ENCODE measurements at places on chromosomes 11 and 22. TPM values are rescaled to one million over a fixed set of nuclear protein-coding genes. Genes with fewer than 3 reads are reported as not detected.

UCP2 gene
- total RNA-seq = 4.3 TPM

PLEKHB1 gene
- not detected for total RNA-seq

AGBL2 gene
- 0.48 TPM for total RNA-seq

BTBD18 gene
- total RNA-seq = under 0.01 TPM

ENTHD1 gene
- not detected for total RNA-seq

MICAL3 gene
- 24.1 TPM for total RNA-seq

SLC6A5 gene
- not detected for total RNA-seq

ADM gene
- total RNA-seq = 799 TPM

PGA5 gene
- total RNA-seq = not detected

CSRP3 gene
- total RNA-seq = not detected

FADS2 gene
- total RNA-seq = 63.5 TPM

RTCB gene
- total RNA-seq = 132 TPM

OR5B2 gene
- not detected for total RNA-seq

MS4A12 gene
- not detected for total RNA-seq

PDE2A gene
- total RNA-seq = 3.8 TPM

APOL5 gene
- not detected for total RNA-seq

CRACR2B gene
- total RNA-seq = 0.43 TPM

LRRC32 gene
- 0.72 TPM for total RNA-seq

UNC93B1 gene
- total RNA-seq = 51.4 TPM

TMA7B gene
- not detected for total RNA-seq

OTOG gene
- total RNA-seq = under 0.01 TPM

SCGB2A2 gene
- total RNA-seq = not detected

ADAMTS8 gene
- total RNA-seq = not detected

ISX gene
- total RNA-seq = not detected

KCNA4 gene
- total RNA-seq = not detected

OR5AL1 gene
- total RNA-seq = not detected

STIM1 gene
- 29.8 TPM for total RNA-seq

NPAS4 gene
- total RNA-seq = not detected

GPHA2 gene
- total RNA-seq = not detected

SCGB1D2 gene
- not detected for total RNA-seq

TRPC6 gene
- not detected for total RNA-seq

C1QTNF6 gene
- total RNA-seq = 4.3 TPM

SYTL2 gene
- total RNA-seq = 11.1 TPM

P2RX3 gene
- not detected for total RNA-seq

DNAJB13 gene
- total RNA-seq = 0.24 TPM

LINC01488 gene
- not detected for total RNA-seq

TSPAN32 gene
- not detected for total RNA-seq

CD3E gene
- total RNA-seq = not detected

P2RY2 gene
- 19.8 TPM for total RNA-seq

PAMR1 gene
- total RNA-seq = 2.6 TPM

FIBIN gene
- total RNA-seq = 4.3 TPM

OR8D4 gene
- not detected for total RNA-seq

DNAJB7 gene
- not detected for total RNA-seq

MFRP gene
- total RNA-seq = not detected

CECR2 gene
- total RNA-seq = under 0.01 TPM

All from tracheal epithelial cell (primary cell).